ENCODE measurements at places on chromosomes 16 and 17. TPM values are rescaled to one million over a fixed set of nuclear protein-coding genes. Genes with fewer than 3 reads are reported as not detected.

DNA sequence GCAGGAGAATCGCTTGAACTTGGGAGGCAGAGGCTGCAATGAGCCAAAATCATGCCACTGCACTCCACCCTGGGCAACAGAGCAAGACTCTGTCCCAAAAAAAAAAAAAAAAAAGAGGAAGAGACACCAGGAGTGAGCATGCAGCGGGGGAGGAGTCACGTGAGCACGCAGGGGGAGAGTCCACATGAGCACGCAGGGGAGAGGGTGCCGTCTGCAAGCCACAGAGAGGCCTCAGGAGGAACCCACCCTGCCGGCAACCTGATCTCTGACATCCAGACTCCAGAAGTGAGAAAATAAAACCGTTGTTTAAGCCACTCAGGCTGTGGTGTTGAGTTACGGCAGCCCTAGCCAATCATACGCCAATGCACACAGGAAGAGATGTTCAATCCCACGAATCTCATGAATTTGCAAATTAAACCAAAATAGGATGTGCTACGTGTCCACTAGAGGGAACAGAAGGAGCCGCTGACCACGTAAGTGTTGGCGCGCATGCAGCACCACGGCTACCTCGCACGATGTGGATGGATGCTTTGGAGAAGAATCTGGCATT lies 42.2 kb downstream of the CCDC57 start:
- H3K4me1 ChIP-seq: peaks cover 13% of the 10 kb centered on the region
- peaks cover 45% of the 10 kb centered on the region for H3K27me3 ChIP-seq
- H3K36me3 ChIP-seq: no peaks in the 10 kb centered on the region
- DNase-seq: no peak

GRCh38 chr16:29192329-29193247 lies 207.7 kb downstream of the LAT start:
- no peaks in the 10 kb centered on the region for H3K36me3 ChIP-seq
- H3K27ac ChIP-seq: no peak overlapping the region
- no peaks in the 10 kb centered on the region for H3K4me1 ChIP-seq
- H3K4me3 ChIP-seq: no peak overlapping the region

GRCh38 chr16:81447383-81448101 lies 2.9 kb downstream of the CMIP start:
- H3K36me3 ChIP-seq: no peaks in the 10 kb centered on the region
- no peak overlapping the region for H3K27ac ChIP-seq
- peaks cover 38% of the 10 kb centered on the region for H3K4me1 ChIP-seq
- H3K27me3 ChIP-seq: peaks cover 2% of the 10 kb centered on the region
- peak overlapping the region; percentile 46 for H3K4me3 ChIP-seq

- H3K27ac ChIP-seq: no peak overlapping the region
- H3K27me3 ChIP-seq: no peaks in the 10 kb centered on the region
- H3K36me3 ChIP-seq: no peaks in the 10 kb centered on the region
These were observed 42.9 kb upstream of the TEKT3 start for GRCh38 chr17:15384142-15384787.

DNA sequence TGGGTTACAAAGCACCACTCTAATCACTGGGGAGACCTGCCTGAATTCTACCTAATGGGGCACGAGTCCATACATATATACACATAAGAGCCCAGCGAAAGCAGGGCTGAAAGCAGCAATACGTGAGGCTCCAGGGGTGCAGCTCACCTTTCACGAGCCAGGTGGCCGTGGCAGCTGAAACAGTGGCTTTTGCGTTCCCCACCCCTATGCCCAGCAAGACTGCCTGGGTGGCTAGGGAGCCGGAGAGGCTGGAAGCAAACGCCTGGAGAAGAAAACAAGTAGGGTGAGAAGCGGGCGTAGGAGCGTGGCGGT lies 618 bp downstream of the RUSF1 start:
- H3K36me3 ChIP-seq: no peaks in the 10 kb centered on the region
- peak overlapping the region; percentile 64 for H3K27ac ChIP-seq
- peak overlapping the region; percentile 88 for H3K4me3 ChIP-seq
- H3K4me1 ChIP-seq: no peaks in the 10 kb centered on the region
- DNase-seq: no peak

DNA sequence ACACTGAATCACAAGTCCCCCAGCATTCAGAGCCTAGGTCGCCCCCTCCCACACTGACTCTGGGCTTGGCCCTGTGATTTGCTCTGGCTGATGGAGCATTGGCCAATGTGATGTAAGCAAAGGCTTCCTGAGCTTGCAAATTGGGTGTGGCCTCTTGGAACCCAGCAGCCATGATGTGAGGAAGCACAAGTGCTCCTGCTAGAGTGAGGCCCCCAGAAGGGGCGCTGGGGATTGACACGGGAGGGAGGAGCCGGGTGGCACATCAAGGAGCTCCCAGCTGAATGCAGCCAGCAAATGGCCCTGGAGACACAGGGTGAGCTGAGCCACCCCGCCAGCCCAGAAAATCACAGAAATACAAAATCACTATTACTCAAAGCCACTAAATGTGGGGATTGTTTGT lies 308.5 kb downstream of the C16orf95 start:
- H3K4me1 ChIP-seq: no peaks in the 10 kb centered on the region
- H3K4me3 ChIP-seq: no peak overlapping the region
- H3K27me3 ChIP-seq: no peaks in the 10 kb centered on the region
- no peak for DNase-seq

DNA sequence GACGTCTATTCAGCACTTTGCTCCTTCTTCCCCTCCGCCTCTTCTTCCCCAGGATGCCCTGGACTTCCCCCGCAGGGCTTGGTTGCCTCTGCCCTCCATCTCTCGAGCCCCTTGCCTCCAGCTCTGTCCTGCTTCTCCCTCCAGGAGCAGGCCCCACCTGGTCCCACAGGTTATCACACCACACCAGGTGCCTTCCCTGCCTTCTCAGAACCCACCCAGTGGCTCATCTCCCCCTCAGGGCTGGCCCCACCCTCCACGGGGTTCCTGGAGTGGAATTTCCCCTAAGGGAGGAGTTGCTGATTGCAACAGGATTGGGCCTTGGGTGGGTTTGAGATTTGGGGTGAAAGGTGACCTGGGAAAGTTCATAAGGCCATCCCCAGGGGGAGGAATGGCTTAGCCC lies 49.0 kb upstream of the TAC4 start:
- no peaks in the 10 kb centered on the region for H3K36me3 ChIP-seq
- DNase-seq: no peak
- H3K4me3 ChIP-seq: no peak overlapping the region
- peaks cover 17% of the 10 kb centered on the region for H3K27me3 ChIP-seq

- no peak for DNase-seq
- H3K27ac ChIP-seq: no peak overlapping the region
- no peaks in the 10 kb centered on the region for H3K36me3 ChIP-seq
- H3K4me3 ChIP-seq: no peak overlapping the region
- no peaks in the 10 kb centered on the region for H3K4me1 ChIP-seq
- H3K27me3 ChIP-seq: no peaks in the 10 kb centered on the region
These were observed 10.2 kb upstream of the KRT20 start for GRCh38 chr17:40895106-40895730.

DNA sequence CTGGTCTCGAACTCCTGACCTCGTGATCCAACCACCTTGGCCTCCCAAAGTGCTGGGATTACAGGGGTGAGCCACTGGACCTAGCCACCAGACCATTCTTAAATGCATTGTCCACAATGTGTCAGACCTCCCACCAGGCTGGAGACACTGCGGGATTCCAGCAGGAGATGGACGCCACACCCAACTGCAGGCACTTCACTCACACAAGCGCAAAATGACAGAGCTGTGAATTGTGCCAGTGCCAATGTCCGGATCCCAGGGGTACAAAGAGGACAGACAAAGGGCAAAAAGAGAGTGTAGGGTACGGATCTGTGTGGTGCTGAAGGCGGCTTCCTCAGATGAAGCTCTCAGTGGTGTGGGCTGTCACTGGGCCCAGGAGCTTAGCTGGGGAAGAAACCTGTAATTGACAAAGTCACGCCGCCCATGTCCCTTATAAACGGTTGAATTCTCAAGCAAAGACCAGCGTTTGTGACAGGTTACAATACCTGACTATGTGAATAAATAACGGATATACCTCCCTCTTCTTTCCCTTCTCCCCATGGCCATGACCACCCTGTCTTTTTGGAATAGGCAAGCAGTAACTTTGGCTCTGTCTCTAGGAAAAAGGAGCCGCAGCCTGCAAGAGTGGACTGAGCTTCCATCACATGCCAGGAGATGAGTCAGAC lies 40.0 kb downstream of the HS3ST3A1 start:
- no peak overlapping the region for H3K4me3 ChIP-seq
- H3K36me3 ChIP-seq: no peaks in the 10 kb centered on the region
- peaks cover 5% of the 10 kb centered on the region for H3K4me1 ChIP-seq
- no peak for DNase-seq
- no peak overlapping the region for H3K27ac ChIP-seq

- H3K36me3 ChIP-seq: no peaks in the 10 kb centered on the region
- no peak overlapping the region for H3K27ac ChIP-seq
- no peak for DNase-seq
- H3K27me3 ChIP-seq: no peaks in the 10 kb centered on the region
These were observed 21.5 kb downstream of the GRB7 start for GRCh38 chr17:39759204-39759603.

DNA sequence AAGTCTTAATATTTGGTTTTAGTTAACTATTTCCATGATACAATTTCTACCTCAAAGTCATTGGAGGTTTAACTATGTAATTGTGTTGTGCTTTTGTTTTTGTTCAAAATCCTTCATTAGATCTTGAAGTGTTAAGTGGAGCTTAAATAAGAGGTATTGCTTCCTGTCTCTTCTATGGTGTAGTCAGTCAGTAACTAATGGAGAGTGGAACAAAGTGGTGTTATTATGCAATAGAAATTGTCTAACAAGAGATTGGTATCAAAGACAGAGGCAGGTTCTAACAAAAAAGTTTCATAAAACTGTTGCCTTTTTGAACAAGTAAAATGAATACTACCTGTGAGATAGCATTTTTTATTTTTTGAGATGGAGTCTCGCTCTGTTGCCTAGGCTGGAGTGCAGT lies 45.2 kb downstream of the GRB7 start:
- H3K27ac ChIP-seq: no peak overlapping the region
- no peaks in the 10 kb centered on the region for H3K4me1 ChIP-seq
- H3K36me3 ChIP-seq: no peaks in the 10 kb centered on the region
- no peaks in the 10 kb centered on the region for H3K27me3 ChIP-seq
- DNase-seq: no peak

GRCh38 chr16:2388875-2389433 lies 40.3 kb upstream of the CCNF start:
- no peak overlapping the region for H3K4me3 ChIP-seq
- no peaks in the 10 kb centered on the region for H3K27me3 ChIP-seq
- no peak for DNase-seq
- H3K27ac ChIP-seq: no peak overlapping the region

DNA sequence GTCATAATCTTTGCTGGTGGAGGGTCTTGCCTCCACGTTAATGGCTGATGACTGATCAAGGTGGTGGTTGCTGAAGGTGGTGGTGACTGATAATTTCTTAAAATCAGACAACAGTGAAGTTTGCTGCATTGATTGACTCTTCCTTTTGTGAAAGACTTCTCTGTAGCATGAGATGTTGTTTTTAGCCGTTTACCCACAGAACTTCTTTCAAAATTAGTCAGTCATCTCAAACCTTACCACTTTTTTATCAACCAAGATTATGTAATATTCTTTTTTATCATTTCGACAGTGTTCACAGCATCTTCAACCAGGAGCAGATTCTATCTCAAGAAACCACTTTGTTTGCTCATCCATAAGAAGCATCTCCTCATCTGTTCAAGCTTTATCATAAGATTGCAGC lies 5.9 kb downstream of the UQCRC2 start:
- no peak overlapping the region for H3K27ac ChIP-seq
- no peaks in the 10 kb centered on the region for H3K27me3 ChIP-seq
- peaks cover 55% of the 10 kb centered on the region for H3K36me3 ChIP-seq
- H3K4me3 ChIP-seq: no peak overlapping the region

DNA sequence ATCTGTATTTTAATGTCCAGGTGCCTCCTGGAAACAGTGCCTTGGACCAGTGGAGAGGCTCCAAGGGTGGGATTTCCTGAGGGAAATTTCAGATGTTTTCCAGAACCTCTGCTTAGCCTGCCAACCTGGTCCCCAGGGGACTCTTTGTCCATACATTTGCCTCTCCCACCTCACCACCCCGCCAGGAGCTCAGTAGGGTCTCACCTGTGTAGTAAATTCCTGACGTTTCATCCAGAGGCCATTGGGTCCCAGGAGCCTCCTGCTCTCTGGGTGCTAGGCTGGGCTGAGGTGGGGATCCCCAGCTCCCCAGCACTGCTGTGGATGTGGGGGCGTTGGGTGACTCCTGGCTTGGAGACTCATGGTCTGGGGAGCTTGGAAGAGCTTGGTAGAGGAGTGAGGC lies 2.7 kb downstream of the NLRP1 start:
- no peaks in the 10 kb centered on the region for H3K36me3 ChIP-seq
- H3K4me3 ChIP-seq: no peak overlapping the region
- H3K4me1 ChIP-seq: 0 out of 2 replicates have a peak, but pooled peaks cover 3% of the 10 kb centered on the region
- no peaks in the 10 kb centered on the region for H3K27me3 ChIP-seq

GRCh38 chr17:48604770-48605329 lies at the start of gene HOXB6:
Gene HOXB6, minus strand, starts transcription at chr17:48604986. Its CDS starts 6,836 bp downstream, at chr17:48598150.
- DNase-seq: no peak
- no peak within 1 kb of the TSS for H3K4me3 ChIP-seq
- peaks cover 3% of the 10 kb centered on the region for H3K4me1 ChIP-seq
- no peak within 1 kb of the TSS for H3K27ac ChIP-seq

DNA sequence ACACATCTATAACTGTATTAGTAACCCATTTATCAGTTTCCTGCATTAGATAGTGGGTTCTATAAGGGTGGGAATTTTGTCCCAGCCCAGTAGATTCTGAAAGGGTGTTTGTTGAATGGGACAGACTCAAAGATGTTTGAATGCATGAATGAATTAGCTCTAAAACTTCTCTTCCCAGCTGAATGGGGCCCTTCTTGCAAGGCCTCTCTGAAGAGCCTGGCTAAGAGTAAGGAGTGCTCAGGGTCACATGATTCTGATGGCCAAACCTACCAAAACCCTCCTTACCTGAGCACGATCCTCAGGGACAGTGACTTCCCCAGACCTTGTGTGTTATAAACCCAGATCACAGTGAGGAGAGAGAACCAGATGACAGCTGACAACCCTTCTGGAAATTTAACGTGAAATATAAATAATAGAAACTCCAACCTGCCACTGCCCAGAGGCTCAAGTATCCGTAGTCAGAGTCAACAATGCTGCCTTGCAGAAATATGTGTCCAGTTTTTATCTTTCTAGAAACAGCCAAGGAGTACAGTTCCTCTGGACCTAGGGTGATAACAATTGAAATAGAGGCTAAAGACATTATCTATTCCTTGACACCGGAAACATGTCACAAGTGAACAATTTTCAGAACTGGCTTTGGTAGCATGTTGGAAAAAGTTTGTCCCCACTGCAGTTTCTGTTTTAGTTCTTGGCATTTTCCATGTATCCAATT lies 268.9 kb upstream of the MAF start:
- H3K4me3 ChIP-seq: no peak overlapping the region
- no peak for DNase-seq
- H3K27ac ChIP-seq: no peak overlapping the region
- no peaks in the 10 kb centered on the region for H3K27me3 ChIP-seq

Gene KCNH6
- 1.8 TPM for total RNA-seq

Gene OR1A1
- total RNA-seq: not detected

Gene C16orf46
- 1.1 TPM for total RNA-seq

Gene OR3A2
- not detected for total RNA-seq

Gene ACAP1
- 49.2 TPM for total RNA-seq

Gene ITGAL
- not detected for total RNA-seq

Gene C17orf100
- total RNA-seq: 1.6 TPM

Gene KRTAP1-5
- not detected for total RNA-seq
